ENCODE measurements at places on chromosomes 16 and 17.

- DNase-seq = no peak
These were observed 11.7 kb downstream of the SLC7A6OS start for GRCh38 chr16:68298907-68299561.

- no peak for DNase-seq
These were observed 2.4 kb downstream of the CD7 start for GRCh38 chr17:82314727-82315605.

GRCh38 chr17:44221084-44221861 is 1.8 kb upstream of the UBTF start:
- DNase-seq = peak; percentile 55

DNA sequence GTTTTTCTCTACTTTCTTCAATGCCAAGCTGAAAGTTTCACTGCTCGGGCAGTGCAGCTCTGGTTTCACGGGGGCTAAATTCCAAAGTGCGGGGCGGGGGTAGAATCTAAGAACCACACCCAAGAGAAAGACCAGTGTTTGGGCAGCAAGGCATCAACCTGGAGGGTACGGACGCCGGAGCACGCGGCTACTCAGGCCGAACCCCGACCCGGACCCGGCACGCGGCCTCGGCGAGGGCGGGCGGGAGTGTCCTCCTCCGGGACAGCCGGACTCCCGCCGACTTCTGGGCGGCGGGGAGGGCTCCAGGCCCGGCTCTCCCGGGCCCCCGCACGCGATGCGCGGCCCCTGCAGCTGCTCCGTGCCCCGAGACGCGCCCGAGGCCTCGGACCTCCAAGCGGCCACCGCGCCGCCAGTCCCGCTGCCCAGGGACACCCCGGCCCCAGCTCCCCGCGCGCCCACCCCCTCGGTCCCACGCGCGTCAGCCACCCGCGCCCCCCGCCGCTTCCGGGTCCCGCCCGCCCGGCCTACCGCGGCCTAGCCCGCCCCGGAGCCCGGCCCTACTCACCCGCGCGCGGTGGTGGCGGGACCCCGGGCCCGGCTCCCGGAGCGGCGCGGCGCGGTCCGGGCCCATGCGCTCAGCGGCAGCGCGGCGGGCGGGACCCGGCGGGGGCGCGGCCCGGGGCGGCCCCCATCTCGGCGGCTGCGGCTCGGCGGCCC is 561 bp downstream of the AXIN1 start:
- no peak for DNase-seq

GRCh38 chr17:75816693-75817092 is 27.5 kb downstream of the UNC13D start:
- no peak for DNase-seq

- DNase-seq = no peak
These were observed 50.8 kb downstream of the SOCS1 start for GRCh38 chr16:11205065-11205699.

DNA sequence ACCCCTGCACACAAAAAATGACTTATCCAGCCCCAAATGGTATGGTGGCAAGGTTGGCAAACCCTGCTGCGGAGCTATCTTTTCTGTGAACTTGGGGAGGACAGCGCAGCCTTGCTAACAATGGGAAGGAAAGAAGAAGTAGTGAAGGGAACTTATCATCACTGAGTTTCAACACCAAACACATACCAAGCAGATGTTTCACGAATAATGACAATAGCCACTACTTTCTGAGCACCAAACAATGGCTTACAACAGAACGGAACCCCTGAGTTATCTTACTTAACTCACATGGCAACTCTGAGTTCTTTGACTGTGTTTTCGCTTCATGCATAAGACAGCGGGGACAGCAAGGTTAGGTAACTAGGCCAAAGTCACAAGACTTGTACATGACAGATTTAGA is 148.9 kb downstream of the XYLT1 start:
- DNase-seq = no peak

- no peak for DNase-seq
These were observed 15.0 kb downstream of the HASPIN start for GRCh38 chr17:3738562-3739295.

Measured in kidney capillary endothelial cell (primary cell).